ENCODE measurements at places on chromosomes 5 and 9.

DNA sequence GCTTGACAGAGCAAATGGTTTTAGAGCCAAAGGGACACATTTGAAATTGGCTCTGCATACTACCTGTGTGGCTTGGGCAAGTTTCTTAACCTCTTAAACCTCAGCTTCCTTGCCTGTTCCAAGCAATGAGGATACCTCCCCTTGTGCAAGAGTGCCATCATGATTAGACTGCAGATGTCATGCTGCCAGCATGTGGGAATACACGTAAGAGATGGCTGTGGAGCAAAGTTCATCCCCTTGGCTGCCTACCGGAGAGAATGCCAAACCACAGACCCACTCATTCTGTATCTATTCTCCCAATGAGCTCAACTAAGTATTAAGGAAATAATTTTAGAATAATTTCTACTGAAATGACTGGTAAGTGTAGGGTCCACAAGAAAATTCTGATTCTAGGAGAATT, 101.3 kb downstream of the WDR41 start:
- peak; percentile 94 for DNase-seq

DNA sequence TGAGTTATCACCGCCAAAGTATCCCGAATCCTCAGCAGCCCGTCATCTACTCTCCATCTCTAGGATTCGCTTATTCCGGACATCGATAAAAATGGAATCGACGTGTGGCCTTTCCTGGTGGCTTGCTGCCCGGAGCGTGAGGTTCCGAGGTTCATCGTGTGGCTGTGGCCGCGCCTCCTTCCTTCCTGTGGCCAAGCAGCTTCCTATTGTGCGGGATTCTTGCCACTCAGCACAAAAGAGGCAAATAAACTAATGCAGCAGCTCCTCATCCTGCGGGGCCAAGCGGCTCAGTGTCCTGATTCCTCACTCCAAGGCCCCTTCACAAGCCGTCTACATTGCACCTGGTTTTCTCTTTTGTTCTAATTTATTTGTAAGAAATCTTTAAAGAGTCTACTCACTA, 800.9 kb downstream of the CDH9 start:
- no peak for DNase-seq

DNA sequence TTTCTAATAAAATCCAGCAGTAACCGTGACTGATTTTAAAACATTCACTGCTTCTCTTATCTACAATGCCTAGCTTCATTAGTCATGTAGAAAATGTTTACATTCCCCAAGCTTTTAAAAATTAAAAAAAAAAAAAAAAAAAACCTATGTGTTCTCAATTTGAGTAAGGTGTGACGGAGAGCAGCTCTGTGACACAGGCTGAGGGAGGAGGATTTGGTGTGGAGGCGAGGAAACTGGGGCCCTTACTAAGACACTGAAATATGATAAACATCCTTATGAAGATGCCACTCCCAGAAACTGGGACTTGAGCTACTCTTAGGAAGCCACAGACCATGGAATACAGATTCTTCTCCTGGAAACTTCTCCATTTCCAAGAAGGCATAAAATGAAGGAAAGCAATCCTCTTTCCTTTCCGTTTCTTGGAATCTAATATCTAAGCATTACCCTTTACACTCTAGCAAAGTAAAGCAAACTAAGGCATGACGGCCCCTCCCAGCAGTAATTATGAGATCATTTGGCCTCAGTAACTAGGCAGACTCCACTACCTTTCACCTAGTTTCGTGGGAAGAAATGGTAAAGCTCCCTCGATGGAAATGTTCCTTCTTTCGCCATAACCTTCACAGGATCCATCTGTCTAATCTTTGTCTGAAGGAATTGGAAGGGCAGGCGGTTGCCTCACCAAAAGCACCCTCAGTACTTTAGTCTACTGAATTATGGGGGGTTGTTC, 23.5 kb downstream of the GRAMD2B start:
- peak; percentile 38 for DNase-seq

GRCh38 chr5:74396913-74397622, 243.5 kb downstream of the ENC1 start:
- DNase-seq: peak; percentile 51

DNA sequence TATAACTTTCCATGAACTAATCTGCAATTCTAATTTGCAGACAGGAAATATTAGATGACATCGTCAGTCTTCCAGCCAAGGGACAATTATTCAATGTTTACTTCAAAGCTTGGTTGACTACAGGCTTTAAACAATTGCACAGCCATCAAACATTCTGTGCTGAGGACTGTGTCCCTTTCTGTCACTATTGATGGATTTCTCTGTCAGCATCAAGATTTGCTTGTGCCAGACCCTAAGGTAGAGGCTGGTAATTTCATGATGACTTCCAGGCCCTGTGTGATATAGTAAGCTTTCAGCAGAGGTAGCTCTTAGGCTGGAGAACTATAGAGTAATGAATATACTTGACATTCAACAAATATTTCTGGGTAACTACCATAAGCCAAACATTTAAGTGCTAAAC, 229.3 kb upstream of the ACTBL2 start:
- no peak for DNase-seq

GRCh38 chr9:19085295-19085694, 17.4 kb downstream of the HAUS6 start:
- no peak for DNase-seq

DNA sequence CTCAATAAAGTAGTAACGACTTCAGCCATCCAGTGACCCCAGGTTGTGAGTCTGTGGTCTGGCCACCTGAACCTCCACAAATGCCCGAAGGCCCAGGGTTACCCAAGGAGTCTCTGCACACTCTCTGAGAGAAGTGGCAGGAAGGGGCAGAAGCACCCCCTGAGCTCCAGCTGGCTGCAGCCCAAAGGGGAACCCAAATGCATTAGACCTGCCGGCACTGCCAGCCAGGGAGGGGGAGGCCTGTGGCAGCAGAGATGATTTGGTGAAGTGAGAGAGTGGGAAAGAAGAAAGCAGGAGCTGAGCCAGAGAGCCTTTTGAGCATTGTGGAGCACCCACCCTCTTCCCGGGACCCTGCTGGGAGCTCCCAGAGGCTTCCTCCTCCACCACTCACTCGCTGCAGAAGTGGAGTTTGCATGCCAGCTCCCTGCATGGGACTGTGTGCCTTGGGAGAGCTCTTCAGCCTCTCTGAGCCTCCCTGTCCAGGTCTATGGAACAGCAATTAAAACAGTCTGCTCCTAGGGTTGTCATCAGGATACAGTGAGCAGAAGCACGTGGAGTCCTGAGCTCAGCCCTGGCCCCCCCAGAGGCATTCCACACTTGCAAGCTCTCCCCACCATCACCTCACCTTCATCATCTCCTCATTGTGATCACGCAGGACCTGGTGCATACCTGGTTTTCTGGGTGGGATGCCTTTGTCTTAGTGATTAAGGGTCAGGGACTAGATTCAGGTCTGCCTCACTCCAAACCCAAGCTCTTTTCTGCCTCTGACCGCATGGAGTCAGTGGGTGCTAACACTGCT, 13.8 kb upstream of the ANGPTL2 start:
- no peak for DNase-seq

DNA sequence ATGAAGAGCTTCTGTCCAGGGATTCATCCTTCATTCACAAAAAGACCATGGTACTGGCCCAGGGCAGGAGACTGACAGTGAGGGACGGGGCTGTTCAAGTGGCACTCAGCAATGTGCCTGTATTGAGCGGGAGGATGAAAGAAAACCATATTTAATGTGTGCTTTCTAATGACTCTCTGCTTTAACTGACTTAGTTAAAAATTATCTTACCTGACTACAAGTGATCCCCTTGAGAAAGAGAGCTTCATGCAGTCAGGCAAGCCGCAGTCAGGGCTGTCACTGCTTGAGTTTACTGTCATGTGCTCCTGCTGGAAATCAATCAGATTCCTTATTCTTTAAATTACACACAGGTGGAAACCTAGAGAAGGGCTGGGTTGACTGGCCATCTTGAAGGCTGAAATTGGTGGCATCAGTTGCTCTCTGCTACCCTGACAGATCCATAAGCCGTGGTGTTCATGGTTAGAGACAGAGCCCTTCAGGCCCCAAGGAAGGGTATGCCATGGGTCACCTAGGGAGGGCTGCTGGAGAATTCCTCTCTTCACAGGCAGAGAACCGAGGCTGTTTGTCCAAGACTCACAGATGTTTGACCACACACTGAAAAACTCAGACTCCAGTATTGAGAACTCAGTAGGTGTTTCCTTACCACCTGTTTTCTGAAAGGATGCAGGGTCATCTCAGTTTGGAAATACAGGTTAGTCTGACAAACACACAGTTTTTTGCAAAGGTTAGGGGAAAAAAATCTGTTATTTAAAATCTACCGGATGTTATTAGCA, 70.9 kb downstream of the TRIO start:
- DNase-seq: no peak

GRCh38 chr5:169554251-169554650, 29.3 kb upstream of the SPDL1 start:
- DNase-seq: no peak

GRCh38 chr5:32604800-32605765, 19.7 kb downstream of the SUB1 start:
- no peak for DNase-seq

- no peak for DNase-seq
Measured at GRCh38 chr5:130526708-130527107, 622.4 kb downstream of the CHSY3 start.

GRCh38 chr5:14167211-14167845, 24.2 kb downstream of the TRIO start:
- peak; percentile 32 for DNase-seq

DNA sequence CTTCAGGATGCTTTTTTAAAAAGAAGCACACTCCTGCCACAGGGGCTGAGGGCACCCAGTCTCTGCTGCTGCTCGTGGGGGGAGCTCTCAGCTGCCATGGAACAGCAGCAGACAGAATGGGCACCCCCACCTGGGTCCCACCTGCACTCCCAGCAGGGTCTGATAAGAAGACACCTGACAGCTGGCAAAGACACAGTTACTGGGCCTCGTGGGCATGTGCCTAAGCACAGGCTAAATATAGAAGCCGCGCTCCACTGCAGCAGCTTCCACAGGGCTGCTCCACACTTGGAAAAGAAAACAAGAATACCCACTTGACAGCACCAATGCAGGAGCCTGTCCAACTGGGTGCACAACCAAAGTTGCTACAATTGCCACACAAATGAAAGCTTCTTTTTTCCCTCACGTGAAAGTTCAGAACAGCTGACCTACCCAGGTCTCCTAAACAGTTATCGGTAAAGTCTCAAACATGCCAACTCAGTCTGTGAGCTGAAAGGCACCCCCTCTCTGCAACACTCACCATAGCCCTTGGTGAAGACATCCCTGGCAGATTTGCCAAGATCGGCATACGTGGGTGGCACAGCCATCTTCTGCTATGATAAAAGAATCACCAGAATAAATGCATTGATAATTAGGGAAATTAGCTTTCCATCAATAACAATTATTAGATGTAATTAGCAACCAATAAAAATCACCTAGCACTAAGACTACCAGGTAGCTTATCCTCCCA, 12.2 kb downstream of the VDAC1 start:
- DNase-seq: no peak

DNA sequence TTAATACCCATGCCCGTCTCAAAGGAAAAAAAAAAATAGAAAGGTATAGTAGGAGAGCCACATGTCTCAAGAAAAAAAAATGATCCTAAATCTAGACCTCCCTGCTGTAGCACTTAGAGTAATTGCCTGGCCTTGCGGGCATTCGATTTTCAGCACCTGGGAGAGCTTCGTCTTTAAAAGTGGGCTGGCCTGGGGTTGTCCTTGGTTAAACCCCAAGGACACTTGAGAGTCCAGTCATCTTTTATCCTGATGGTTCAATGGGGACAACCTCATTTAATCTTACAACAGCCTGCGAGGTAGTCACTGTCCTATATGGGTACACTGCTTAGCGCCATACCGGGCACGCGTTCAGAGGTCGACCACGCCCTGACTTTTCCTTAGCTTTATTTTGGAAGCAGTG, 60.1 kb downstream of the MAT2B start:
- no peak for DNase-seq

DNA sequence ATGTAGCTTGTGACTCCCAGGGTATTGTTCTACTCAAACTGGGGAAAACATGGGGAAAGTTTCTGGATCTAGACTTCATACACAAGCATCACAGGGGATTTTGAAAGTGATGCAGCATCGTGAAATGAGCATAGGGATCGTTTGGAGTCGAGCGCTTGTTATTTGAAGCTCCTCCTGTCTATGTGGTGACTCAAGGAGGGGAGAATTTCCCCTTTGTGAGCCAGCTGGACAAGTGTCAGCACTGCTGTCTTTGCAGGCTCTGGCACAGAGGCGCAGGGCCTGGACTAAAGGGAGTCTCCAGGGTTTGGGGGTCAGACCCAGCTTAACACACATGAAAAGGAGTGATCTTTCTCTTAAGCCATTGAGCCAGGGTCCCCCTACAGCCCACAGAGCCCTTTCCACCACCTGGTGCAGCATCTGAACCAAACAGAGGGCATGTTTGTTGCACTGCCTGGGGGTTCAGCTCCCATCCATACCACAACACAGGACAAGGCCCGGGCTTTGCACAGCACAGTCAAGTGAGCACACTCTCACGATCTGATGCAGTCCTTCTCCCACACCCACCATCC, 51.0 kb downstream of the IRF1 start:
- peak; percentile 92 for DNase-seq

GRCh38 chr5:137758715-137759306, 4.6 kb upstream of the HNRNPA0 start:
- no peak for DNase-seq

- DNase-seq: no peak
Measured at GRCh38 chr9:97394881-97395280, 17.0 kb upstream of the TDRD7 start.

- no peak for DNase-seq
Measured at GRCh38 chr9:36165826-36166167, 3.4 kb upstream of the CCIN start.

DNA sequence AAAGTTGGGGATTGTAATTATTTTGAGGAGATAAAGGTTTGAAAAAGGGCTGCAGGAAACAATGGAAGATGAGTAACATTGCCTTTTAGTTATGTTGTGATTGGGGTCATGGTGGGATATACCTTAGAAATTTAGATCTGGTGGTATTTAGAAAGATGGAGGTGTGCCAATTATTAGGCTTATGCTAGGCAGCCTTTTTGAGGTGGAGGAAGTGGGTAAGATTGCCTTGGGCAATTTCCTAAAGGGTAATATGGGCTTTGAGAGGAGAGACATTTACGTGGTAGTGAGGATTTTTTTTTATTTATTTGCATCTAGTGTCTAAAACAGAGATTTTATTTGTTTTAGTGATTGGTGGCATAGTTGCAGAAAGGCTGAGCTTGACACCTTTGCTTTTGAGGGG, 10.5 kb downstream of the HSPA4 start:
- DNase-seq: no peak

- peak; percentile 73 for DNase-seq
Measured at GRCh38 chr5:142713121-142713706, 27.3 kb upstream of the FGF1 start.

DNA sequence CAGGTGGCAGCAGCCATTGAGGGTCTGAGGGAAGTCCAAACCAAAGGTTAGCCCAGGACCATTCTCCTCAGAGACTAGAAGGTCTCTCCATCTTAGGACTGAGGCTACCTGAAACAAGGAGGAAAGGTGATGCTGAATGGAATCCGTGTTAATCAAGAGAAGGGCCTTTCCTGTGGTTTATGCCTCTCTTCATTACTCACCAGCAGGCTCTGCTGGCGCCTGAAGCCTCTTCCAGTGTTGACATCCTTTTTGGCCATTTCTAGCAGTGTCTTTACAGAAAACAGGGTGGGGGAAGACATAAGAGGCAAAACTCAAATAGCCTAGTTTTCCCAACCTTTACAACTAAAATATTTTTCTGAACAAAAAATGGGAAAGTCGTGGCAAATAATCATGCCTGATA, 98.0 kb downstream of the ENC1 start:
- DNase-seq: no peak

- no peak for DNase-seq
Measured at GRCh38 chr5:80151890-80152289, 104.0 kb downstream of the SERINC5 start.
